ENCODE measurements at places on chromosomes 1 and 21. TPM values are rescaled to one million over a fixed set of nuclear protein-coding genes. Genes with fewer than 3 reads are reported as not detected.

LCE1A gene
- not detected for total RNA-seq

RPL5 gene
- total RNA-seq, result 3,386 TPM

S100A9 gene
- 69.7 TPM for total RNA-seq

GRCh38 chr1:118563981-118564951 lies 379.2 kb upstream of the SPAG17 start:
- no peak overlapping the region for H3K4me3 ChIP-seq
- H3K4me1 ChIP-seq, result no peaks in the 10 kb centered on the region
- no peak for DNase-seq
- H3K27ac ChIP-seq, result no peak overlapping the region
- no peaks in the 10 kb centered on the region for H3K36me3 ChIP-seq

GRCh38 chr1:79629414-79629813 lies 622.9 kb upstream of the ADGRL4 start:
- no peaks in the 10 kb centered on the region for H3K4me1 ChIP-seq
- DNase-seq, result no peak
- no peaks in the 10 kb centered on the region for H3K36me3 ChIP-seq
- no peaks in the 10 kb centered on the region for H3K27me3 ChIP-seq
- no peak overlapping the region for H3K27ac ChIP-seq
- no peak overlapping the region for H3K4me3 ChIP-seq

DNA sequence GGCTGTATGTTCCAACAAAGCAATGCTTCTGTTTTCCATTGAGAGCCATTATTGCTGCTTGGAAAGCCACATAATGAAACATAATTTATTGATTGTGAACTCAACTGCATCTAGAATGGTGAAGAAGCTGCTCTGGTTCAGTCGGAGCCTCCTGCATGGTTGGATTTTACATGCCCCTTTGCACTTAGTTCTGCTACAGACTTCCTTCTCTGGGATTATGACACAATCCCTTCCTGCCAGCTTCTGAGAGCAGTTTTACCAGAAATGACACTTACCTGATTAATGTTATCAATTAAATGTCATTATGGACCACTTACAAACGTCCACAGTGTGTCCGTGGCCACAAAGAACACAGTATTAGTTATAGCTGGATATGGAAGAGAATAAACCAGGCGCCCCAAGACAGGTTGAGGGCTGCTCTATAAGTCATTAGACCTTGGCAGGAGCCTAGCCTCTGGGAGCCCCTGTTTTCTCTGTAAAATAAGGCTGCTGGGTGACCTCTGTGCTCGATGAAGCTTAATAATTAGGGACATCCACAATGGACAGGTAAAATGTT lies 7.0 kb upstream of the CD58 start:
- H3K27me3 ChIP-seq, result no peaks in the 10 kb centered on the region
- no peak overlapping the region for H3K4me3 ChIP-seq
- H3K4me1 ChIP-seq, result no peaks in the 10 kb centered on the region
- no peaks in the 10 kb centered on the region for H3K36me3 ChIP-seq
- no peak for DNase-seq

DNA sequence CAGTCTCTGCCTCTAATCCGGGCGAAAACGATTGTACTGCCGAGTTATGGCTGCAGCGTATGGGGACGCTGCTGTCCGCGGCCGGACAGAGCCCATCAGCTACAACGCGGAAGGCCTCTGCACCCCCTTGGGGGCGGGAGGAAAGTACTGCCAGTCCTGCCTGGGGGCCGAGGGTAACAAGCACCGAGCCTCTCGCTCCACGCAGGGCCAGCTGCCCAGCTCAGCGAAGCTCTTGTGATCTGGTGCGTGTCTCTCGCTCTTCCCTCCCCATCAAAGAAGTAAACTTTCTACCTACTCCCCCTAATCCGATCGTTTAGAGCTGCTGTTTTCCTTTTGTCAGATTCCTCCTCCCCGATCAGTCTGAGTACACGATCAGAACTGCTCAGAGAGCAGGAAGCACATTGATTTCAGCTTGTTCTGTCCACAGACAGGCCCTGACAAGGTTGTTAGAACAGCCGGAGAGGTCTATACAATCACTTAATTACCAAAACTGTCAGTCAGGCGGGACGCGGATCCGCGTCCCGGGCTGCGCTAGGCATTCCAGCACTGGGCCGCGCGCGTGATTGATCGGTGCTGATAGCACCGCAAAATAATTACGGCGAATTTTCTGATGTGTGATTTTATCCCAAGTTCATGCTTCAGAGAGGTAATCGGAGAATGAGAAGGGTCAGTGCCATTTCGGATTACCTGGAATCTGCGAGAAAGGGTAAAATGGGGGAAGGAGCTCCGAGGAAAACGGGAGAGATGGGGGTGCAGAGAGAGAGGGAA lies 8.7 kb upstream of the BARHL2 start:
- no peaks in the 10 kb centered on the region for H3K36me3 ChIP-seq
- H3K27me3 ChIP-seq, result peaks cover 23% of the 10 kb centered on the region
- H3K27ac ChIP-seq, result no peak overlapping the region
- DNase-seq, result no peak
- H3K4me3 ChIP-seq, result no peak overlapping the region
